ENCODE measurements at places on chromosomes 1 and 21. TPM values are rescaled to one million over a fixed set of nuclear protein-coding genes. Genes with fewer than 3 reads are reported as not detected.
A peak's percentile ranks its signal among the peaks of the same experiment; 100 is the strongest.

Gene TRIM46
- total RNA-seq = 1.9 TPM

Gene HES3
- 0.99 TPM for total RNA-seq

Gene HES4
- total RNA-seq = 61.3 TPM

Gene CEP104
- 12.8 TPM for total RNA-seq

Gene ZMYND12
- total RNA-seq = 1.4 TPM

Gene LRRC38
- total RNA-seq = 0.19 TPM

Gene FCRL2
- 0.33 TPM for total RNA-seq

DNA sequence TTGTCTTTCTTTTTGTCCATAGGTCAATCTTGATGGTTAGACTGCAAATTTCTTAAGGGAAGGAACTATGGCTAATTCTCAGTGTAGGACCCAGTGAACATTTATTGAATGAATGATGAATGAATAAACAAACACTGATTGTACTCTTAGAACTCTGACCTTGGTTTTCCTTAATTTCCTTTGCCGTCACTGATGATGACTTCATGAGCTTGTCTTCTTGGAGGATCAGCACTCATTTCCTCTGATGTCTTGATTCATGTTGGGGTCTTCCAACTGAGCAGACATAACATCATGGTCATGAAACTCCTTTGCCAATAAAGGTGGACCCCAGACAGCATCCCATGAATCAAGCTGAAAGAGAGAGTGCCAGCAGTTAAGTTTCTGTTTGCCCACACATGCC, 96.3 kb downstream of the PLPP3 start:
- H3K36me3 ChIP-seq = no peaks in the 10 kb centered on the region
- no peaks in the 10 kb centered on the region for H3K4me1 ChIP-seq
- no peak overlapping the region for H3K4me3 ChIP-seq

DNA sequence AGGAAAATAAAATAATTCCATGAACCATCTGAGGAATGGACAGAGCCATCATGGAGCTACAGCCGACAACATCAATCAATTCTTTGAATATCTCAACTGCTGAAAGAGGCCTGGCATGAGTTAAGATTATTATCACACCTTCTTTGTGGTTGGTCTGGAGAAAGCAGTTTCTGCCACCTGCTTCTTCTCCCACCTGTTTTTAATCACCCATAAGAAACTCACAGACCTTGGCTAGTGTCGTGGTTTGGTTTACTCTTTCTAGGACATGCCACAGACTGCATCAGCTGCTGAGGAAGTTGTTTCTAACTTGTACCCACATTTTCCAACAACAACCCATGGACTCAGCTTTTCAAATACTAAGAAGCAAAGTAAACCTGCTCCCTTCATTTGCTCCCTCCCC, 65.6 kb downstream of the NTPCR start:
- no peaks in the 10 kb centered on the region for H3K36me3 ChIP-seq
- H3K27ac ChIP-seq = no peak overlapping the region
- DNase-seq = peak; percentile 73
- peaks cover 7% of the 10 kb centered on the region for H3K4me1 ChIP-seq
- H3K4me3 ChIP-seq = no peak overlapping the region

- H3K27me3 ChIP-seq = no peaks in the 10 kb centered on the region
- H3K36me3 ChIP-seq = no peaks in the 10 kb centered on the region
Observed at GRCh38 chr1:66778969-66779368, 22.1 kb downstream of the INSL5 start.

- no peaks in the 10 kb centered on the region for H3K27me3 ChIP-seq
- H3K4me1 ChIP-seq = no peaks in the 10 kb centered on the region
- H3K27ac ChIP-seq = no peak overlapping the region
- H3K4me3 ChIP-seq = no peak overlapping the region
Observed at GRCh38 chr21:28485301-28486022, 507.2 kb downstream of the LTN1 start.

DNA sequence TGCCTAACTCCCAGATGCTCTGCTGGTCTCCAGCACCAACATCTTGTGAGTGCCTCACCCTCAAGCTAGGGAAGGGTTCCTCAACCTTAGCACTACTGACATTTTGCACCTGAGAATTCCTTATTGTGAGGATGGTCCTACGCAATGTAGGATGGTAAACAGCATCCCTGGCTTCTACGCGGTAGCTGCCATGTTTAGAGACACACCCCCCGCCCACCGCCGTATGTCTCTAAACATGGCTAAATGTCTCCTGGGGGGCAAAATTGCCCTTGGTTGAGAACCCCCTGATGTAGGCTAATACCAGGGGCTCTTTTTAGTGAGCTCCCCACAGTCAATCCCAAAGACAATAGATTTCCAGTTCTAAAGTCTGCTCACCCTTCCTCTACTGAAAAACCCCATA, 2.5 kb upstream of the MAP7D1 start:
- H3K27ac ChIP-seq = no peak overlapping the region
- no peak for DNase-seq
- no peaks in the 10 kb centered on the region for H3K27me3 ChIP-seq
- peaks cover 63% of the 10 kb centered on the region for H3K4me1 ChIP-seq
- peaks cover 5% of the 10 kb centered on the region for H3K36me3 ChIP-seq

- H3K27ac ChIP-seq = no peak overlapping the region
- no peaks in the 10 kb centered on the region for H3K4me1 ChIP-seq
- DNase-seq = no peak
- H3K36me3 ChIP-seq = no peaks in the 10 kb centered on the region
Observed at GRCh38 chr1:220818421-220819173, 31.9 kb downstream of the MTARC1 start.

Data from thymus (tissue), 14 donors.